ENCODE measurements at places on chromosomes 1 and 21.

GRCh38 chr1:25458541-25459298 is 28.0 kb downstream of the MACO1 start:
- no peak for DNase-seq

DNA sequence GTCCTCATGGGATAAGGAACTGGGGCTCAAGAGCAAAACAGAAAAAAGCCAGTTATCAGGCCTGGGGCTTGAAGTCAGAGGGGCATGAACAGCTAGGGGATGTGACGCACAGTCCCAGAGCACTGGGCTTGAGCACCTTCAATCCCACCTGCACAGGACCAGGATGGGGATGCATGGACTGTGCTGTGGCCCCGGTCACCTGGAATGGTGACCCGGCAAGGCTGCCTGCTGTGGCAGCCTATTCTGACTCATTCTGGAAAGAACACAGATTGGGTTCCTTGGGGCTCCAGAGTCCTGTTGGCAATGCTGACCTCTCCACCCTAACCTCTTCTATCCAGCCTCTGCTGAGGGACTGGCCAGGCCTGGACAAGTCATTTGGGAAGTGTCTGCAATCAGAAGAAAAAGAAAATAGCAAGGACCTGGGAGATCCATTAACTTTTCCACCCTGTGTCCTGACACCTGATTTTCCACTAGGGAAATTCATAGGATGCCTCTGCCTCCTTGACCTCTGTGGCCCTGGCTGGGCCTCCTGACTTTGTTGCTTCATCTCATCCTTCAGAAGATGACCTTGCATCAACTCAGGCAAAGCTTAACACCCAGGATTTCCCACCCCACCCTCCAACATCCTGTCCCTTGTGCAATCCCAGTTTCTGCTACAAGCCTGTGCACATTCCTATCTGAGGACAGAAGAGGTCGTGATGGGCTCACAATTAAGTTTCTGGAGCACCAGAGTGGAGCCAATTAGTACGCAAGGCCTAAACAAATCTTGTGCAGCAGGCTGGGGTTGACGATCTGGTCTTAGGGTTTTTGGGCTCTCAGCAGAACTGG is 17.9 kb upstream of the FMOD start:
- DNase-seq = no peak

- DNase-seq = no peak
Observed at GRCh38 chr1:106924360-106924759, 132.1 kb upstream of the PRMT6 start.

DNA sequence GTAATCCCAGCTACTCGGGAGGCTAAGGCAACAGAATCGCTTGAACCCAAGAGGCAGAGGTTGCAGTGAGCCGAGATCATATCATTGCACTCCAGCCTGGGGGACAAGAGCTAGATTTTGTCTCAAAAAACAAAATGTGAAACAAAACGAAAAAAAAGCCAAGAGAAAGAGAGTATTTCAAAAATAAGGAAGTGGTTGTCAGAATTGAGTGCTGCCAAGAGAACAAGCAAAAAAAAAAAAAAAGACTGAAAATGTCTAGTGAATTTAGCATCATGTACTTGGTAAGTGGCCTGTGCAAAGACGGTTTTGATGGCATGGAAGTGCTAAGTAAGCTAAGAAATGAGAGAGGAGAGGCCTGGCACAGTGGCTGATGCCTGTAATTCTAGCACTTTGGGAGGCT is 14.3 kb downstream of the KPNA6 start:
- DNase-seq = no peak

- no peak for DNase-seq
Observed at GRCh38 chr1:222547944-222548671, at the start of gene HHIPL2. HHIPL2 (minus strand) TSS chr1:222548104; CDS start chr1:222548044, 60 bp downstream.

DNA sequence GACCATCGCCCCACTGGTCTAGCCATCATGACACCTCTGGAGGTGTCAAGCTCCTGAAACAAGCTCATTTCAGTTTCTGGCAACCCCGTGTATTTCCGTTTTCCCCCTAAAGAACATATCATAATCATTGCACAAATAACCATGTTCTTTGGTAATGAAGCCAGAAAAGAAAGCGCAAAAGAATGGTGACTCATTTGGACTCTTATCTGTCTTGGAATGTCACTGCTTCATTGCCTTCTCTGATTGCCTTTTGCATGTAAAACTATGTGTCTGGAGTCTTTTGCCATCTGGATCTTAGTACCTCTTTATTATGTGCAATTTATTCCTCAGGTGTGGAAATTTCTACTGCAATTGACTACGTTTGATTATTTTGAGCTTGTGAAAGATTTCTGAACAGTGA is 110.5 kb downstream of the COLGALT2 start:
- DNase-seq = no peak

DNA sequence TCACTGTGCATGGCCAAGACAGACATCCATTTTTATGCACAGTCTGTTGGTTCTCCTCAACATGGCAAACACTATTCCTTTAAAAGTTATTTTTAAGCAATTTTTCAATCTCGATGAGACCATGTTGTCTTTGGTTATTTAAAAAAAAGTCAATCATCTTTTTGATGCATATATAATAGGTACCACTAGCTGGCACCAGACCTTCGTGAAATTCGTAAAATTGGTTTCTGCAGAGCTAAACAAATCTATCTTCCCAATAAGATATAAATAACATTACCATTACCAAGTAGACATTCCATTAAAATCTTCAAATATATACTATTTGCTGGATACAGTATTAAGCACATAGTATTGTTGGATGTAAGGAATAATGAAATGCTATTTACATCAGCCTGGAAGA is 220.0 kb upstream of the GREM2 start:
- no peak for DNase-seq

GRCh38 chr1:108636876-108637275 is 24.0 kb downstream of the HENMT1 start:
- no peak for DNase-seq

DNA sequence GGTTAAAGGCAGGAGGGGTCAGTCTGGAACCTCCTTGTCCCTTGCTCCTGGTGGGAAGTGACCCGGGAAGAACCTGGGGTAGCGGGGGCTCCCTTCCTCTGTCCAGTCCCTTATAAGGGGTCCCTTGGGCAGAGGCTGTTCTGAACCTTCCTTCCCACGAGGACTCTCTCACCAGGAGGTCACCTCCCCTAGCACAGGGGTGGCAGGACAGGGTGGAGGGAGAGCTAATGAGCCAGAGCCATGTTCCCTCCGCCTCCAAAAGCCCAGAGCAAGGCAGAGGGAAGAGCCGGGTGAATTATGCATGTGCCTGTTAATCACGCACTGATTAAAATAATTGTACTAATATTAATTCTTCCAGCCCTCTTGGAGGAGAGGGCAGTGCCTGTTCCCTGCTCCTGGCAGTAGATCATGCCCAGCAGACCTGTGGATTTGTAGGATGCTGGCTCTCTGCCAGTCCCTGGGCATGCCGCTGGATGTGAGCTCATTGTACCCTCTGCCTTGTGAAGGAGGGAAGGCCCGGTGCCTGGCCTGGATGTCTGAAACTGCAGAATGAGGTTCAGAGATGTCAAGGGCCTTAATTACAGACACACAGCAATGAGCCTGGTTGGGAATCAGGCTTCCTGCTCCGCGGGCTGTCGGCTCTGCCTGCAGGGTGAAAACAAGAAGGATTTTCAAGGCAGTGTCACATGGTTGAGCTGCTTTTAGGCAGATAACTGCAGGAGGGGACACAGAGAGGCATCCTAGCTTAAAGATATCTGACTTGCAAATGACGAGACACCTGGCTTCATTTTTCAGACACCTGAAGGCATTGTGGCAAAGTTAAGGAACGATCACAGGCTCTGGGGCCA is 68.2 kb downstream of the IGSF21 start:
- no peak for DNase-seq

- no peak for DNase-seq
Observed at GRCh38 chr1:65434255-65434654, 13.8 kb downstream of the LEPR start.

DNA sequence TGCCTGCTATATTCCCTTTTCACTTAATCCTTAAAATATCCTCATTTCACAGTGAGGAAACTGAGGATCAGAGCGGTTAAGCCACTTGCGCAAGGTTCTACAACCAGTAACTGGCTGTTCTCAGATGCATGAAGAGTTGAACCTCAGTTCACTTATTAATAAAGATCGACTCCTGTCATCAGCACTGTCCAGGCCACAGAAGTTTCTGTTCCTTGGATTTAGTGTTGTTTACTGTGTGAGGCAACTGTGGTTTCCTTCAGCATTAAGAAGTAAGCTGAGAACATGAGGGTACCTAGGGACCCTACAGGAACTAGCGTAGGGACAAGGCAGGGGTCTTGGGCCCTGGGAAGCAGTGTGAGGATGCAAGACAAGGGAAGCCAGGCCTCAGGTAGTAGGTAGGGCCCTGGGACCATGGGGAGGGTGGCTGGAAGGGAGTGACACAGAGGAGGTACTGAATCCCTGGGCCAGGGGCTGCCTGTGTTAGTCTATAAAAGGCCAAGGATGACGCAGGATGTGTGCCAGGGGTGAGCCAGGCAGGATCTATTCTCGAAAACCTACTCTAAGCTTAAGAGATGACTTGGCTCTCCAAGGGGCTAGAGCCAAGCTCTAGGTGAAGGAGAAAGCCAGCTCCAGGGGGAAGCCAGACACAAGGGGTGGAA is 181.2 kb upstream of the CSF3R start:
- no peak for DNase-seq

GRCh38 chr1:235954306-235955283 is 87.9 kb upstream of the LYST start:
- no peak for DNase-seq

DNA sequence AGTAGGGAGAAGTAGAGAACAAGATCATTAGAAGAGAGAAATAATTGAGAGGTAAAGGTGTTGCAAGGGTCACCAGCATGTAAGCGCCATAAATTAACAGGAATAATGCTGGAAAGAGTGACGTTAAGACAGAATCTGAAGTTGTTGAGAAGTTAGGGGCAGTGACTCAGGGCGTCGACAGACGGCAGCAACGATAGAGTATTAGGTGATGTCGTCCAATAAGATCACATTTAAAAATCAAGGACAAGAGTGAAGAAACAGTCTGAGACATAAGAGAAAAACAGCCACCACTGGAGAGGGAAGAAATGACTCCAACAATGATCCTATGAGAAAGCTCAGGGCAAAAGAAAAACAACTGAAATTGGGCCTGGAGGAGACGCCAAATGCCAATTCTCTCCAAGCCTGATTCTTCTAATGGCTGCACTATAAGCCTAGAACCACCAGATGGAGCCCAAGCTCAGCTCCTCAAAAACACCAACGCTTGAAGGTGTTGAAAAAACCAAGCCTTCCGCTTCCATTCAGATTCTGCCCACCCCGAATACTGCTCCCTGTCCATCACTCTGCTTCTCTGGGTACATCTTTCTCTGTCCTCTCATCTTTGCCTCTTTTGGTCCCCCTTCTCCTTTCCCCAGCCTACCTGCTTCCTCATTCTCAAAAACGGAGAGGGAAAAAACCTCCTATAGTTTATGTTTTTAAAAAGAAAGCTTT is 70.0 kb downstream of the LUZP1 start:
- DNase-seq = peak; percentile 38

GRCh38 chr1:200252531-200252930 is 157.3 kb downstream of the ZNF281 start:
- DNase-seq = no peak

GRCh38 chr1:219126377-219126776 is 47.3 kb upstream of the LYPLAL1 start:
- DNase-seq = no peak

- no peak for DNase-seq
Observed at GRCh38 chr21:30207252-30207579, 8.7 kb downstream of the CLDN8 start.

DNA sequence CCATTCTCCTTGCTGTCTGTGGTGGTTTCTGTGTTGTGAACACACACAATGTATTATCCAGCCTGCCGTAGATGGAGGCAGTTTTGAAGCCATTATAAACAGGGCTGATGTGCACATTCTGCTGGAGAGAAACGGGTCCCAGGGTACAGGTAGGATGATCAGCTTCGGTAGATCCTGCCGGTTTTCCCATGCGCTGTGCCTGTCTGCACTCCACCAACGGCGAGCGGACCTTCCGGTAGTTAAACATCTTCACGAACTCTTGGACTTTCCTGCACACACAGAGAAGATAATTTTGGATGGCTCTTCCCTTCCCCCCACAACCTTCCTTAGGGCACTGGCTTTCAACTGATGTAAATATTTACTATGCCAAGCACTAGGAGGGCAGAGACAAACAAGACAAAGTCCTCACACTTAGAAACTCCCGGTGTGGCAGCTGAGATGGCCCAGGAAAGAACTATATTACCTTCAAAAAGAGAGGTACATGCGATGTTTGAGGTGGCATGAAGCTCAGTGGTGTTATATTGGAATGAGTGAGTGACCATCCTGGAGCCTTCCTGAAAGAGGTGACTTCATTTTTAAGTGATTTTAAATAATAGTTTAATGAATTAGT is 41.7 kb downstream of the ALPL start:
- no peak for DNase-seq

DNA sequence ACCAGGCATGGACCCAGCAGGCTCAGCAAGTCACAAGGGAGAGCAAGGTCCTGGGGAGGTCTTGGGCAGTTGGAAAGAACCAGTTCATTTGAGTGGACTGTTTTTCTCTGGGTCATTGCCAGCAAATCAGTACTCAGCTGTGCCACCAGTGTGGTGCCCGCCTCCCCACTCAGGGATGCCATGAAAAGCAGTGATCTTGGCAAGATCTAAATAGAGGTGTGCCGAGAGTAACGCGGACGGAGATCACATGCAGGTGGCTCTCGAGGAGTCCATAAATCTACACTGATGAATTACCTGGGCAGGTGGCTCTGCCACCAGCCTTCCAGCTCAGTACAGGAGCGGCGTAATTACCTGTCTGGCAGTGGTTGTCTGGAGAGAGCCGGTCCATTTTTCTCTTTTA is 642.2 kb downstream of the PTPRU start:
- no peak for DNase-seq

DNA sequence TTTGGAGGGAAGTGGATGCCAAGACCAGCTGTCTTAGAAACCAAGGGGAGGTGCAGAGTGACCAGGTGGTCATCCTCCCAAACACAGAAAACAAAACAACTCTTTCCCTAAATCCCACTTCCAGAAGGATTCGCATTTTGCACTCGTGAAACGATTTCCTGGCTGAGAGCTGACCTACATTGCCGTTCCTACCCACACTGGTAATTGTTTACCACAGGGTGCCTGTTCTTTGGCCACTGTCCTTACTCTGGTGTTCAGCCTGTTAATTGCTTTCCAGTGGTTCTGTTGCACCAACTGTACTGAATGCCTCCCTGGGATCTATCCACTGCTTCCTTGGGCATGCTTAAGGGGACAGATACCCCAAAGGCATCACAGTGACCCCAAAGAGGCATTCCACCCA is 23.2 kb upstream of the PLA2G2C start:
- DNase-seq = no peak

DNA sequence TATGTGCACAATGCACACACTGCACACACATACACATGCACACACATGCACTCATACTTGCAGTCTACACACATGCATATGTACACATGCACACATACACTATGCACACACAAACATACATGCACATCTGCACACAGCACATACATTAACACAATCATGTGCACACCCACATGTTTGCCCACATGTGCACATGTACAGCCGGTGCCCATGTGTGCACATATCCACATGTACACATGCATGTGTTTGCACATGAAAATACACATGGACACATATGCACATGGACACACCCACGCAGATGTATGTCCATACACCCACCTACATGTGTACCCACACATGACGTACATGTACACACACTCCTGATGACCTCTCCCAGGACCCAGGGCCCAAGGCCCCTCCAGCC is 105.1 kb upstream of the ACTRT2 start:
- no peak for DNase-seq
